NCI-H187 treated with DMSO at 0.1 percent for 48 hours (cell line): ENCODE measurements at places on chromosomes 16 and 17.

GRCh38 chr17:32693194-32693897 is 183.6 kb downstream of the MYO1D start:
- DNase-seq, result no peak

DNA sequence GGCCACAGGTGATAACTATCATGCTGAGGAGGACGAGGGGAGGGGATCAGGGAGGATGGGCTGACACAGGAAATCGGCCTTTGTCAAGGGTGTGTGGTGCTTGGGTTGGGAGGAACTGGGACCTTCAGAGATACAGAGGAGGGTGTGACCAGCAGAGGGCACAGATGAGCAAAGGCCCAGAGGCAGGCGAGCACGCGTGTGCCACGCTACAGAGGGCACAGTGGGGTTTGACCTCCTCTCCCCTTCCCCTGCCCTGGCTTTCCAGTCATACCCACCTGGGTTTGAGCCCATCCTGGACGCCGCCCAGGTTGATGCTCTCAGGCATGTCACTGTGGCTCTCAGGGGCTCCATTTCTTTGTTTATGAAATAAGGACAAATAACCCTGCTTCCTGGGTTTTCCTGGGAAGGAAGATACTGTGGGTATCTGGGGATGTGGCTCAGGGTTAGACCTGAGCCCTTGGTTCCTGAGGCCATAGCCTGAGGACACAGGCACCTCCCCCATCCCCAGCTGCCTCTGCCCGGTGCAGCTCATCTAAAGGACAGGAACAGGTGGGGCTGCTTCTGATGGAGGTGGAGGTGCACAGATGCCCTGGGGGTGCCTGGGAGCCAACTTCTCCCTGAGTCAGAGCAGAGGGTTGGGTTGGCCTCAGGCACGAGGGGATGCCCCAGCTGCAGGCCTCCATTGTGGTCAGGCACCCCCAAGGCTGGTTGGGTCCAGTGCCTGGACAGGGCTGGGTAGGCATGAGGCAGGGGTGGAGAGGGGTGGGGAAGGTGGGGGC is 51.8 kb downstream of the BEAN1 start:
- DNase-seq, result no peak

DNA sequence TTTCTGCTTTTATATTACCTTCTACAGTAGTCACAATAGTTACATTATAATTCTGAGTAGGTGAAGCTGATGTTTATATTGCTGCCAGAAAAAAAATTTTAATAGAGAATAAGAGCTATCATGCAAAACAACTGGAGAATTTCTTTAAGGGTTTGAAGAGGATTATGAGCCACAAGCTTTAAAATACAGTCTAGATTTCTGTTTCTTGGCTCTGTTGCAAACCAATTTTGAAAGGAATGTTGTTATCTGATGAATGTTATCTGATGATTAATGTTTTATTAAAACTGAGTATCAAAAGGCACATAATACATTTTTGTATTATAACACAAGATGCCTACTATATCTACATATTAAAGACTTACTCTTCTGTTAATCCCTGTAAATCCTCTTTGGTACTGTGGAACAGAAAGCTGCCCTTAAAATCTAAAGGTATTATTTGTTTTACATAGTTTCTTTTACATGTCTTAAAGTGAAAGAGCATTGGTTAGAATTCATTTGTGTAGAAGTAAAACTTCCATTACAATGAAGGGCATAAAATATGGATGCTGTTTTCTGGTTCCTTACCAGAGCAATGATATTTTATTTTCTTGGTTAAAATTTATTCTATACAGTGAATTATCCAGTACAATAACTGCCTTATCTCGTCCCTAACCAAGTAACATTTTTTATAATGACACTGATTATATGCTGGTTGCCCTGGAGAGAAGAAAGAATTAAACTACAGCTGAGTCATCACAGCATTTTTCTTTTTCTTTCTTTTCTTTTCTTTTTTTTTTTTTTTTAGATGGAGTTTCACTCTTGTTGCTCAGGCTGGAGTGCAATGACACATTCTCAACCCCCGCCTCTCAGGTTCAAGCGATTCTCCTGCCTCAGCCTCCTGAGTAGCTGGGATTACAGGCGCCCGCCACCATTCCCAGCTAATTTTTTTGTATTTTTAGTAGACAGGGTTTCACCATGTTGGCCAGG is 205.7 kb downstream of the TANC2 start:
- no peak for DNase-seq

- no peak for DNase-seq
Measured at GRCh38 chr16:12350945-12351344, 374.4 kb downstream of the SNX29 start.

GRCh38 chr16:12664164-12664733 is 139.4 kb downstream of the CPPED1 start:
- DNase-seq, result no peak

GRCh38 chr16:85941863-85942644 is 43.1 kb downstream of the IRF8 start:
- DNase-seq, result no peak
